Peyer's patch (tissue), 4 donors: ENCODE measurements at places on chromosomes 5 and 9. TPM values are rescaled to one million over a fixed set of nuclear protein-coding genes. Genes with fewer than 3 reads are reported as not detected.

LRRC14B gene
- total RNA-seq, result not detected

BHMT gene
- not detected for total RNA-seq

DNA sequence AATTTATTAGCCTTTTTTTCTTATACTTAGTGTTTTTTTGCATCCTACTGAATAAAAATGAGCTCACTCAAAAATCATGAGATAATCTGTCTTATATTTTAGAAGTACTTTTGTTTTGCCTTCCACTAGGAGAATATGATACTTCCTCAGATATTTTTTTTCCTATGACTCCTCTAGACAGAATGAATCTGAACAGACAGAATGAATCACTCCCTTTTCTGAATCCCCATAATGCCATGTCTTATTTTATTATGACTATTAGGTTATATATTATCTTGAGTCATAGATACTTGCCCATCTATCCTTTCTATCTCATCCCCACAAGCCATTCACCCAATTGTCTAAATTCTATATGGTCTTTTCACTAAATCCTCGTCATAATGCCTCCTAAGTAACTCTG is 134.6 kb downstream of the BRINP1 start:
- H3K27ac ChIP-seq, result no peak overlapping the region
- no peaks in the 10 kb centered on the region for H3K4me1 ChIP-seq
- DNase-seq, result no peak
- H3K27me3 ChIP-seq, result no peaks in the 10 kb centered on the region
- no peak overlapping the region for H3K4me3 ChIP-seq

- no peak for DNase-seq
- H3K36me3 ChIP-seq, result no peaks in the 10 kb centered on the region
- H3K4me1 ChIP-seq, result no peaks in the 10 kb centered on the region
- no peak overlapping the region for H3K27ac ChIP-seq
- no peak overlapping the region for H3K4me3 ChIP-seq
Measured at GRCh38 chr9:27189426-27189825, 80.4 kb downstream of the TEK start.

- no peaks in the 10 kb centered on the region for H3K4me1 ChIP-seq
- no peak for DNase-seq
- no peaks in the 10 kb centered on the region for H3K27me3 ChIP-seq
- H3K27ac ChIP-seq, result no peak overlapping the region
- H3K4me3 ChIP-seq, result no peak overlapping the region
- no peaks in the 10 kb centered on the region for H3K36me3 ChIP-seq
Measured at GRCh38 chr9:114775981-114776380, 29.9 kb downstream of the TNFSF15 start.

DNA sequence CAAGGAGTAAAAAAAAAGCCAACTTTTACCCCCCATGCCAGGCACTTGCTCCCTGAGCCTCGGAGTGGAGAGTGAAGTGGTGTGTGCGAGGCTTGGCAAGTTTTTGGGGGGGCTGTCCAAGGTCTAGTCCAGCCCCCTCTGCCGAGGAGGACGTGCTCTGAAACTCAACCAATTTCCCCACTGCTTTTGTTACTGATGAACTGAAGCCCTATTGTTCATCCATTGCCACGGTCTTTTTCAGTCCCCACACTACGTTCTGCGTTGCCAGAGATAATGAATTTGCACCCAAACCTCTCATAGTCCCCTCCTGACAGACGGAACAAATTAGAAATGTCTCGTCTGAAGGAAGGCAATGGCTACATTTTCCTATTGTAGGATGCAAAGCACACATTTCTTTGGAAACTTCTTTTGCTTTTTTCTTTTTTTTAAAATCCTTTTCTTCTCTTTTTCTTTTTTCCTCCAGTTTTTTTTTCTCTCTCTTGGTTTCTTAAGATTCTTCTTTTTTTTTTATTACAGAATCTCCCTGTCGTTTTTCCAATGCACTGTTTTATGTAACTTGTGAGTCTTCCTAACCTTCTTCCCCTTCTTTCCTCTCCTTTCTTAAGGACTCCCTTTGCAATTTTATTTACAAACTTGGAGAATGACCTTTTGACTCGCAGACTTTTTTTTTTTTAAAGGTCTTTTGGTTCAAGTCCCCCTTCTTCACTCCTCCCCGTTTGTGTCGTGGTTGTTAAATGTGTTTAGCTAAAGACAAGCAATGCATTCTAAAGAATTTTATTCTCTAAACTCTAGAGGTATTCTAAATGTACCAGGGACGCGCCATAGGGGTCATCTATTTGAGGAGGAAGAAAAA is 209.5 kb downstream of the MEF2C start:
- peaks cover 13% of the 10 kb centered on the region for H3K4me1 ChIP-seq
- no peak overlapping the region for H3K4me3 ChIP-seq
- H3K27ac ChIP-seq, result no peak overlapping the region
- no peak for DNase-seq
- H3K27me3 ChIP-seq, result no peaks in the 10 kb centered on the region

GRCh38 chr5:158958021-158958994 is 141.4 kb downstream of the EBF1 start:
- peak overlapping the region; percentile 73 for H3K27ac ChIP-seq
- H3K36me3 ChIP-seq, result no peaks in the 10 kb centered on the region
- no peaks in the 10 kb centered on the region for H3K4me1 ChIP-seq

DNA sequence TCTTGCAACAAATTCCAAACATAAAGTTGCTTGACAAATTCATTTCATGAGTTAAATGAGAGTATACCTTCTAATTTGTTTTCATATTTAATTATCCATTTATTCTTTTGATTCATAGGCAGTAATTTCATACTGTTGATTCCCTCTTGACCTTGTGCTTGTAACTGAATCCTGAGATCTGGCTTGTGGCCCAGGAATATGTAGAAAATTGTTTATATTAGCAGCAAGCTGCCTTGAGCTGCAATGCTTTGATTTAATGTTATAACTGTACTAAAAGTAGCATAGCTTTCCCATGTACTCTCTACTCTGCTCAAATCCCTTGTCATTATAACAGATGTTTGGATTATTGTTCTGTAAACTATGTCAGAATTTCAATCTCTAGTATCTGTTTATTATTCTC is 780.7 kb downstream of the NR2F1-AS1 start:
- no peak for DNase-seq
- H3K27me3 ChIP-seq, result no peaks in the 10 kb centered on the region
- no peaks in the 10 kb centered on the region for H3K36me3 ChIP-seq
- no peak overlapping the region for H3K4me3 ChIP-seq
- H3K4me1 ChIP-seq, result no peaks in the 10 kb centered on the region

GRCh38 chr5:142316051-142316450 is 8.8 kb downstream of the SPRY4 start:
- H3K27me3 ChIP-seq, result no peaks in the 10 kb centered on the region
- peaks cover 44% of the 10 kb centered on the region for H3K4me1 ChIP-seq
- H3K27ac ChIP-seq, result peak overlapping the region; percentile 35
- DNase-seq, result no peak
- H3K4me3 ChIP-seq, result no peak overlapping the region

- H3K4me1 ChIP-seq, result no peaks in the 10 kb centered on the region
- no peak for DNase-seq
- H3K4me3 ChIP-seq, result no peak overlapping the region
- H3K36me3 ChIP-seq, result no peaks in the 10 kb centered on the region
- H3K27ac ChIP-seq, result no peak overlapping the region
- H3K27me3 ChIP-seq, result no peaks in the 10 kb centered on the region
Measured at GRCh38 chr9:79800578-79800977, 228.8 kb downstream of the TLE4 start.

- H3K4me1 ChIP-seq, result no peaks in the 10 kb centered on the region
- no peak for DNase-seq
- H3K36me3 ChIP-seq, result no peaks in the 10 kb centered on the region
- no peaks in the 10 kb centered on the region for H3K27me3 ChIP-seq
Measured at GRCh38 chr9:22916148-22916547, 469.5 kb downstream of the DMRTA1 start.
